ENCODE measurements at places on chromosomes 3 and 15.

GRCh38 chr3:146974001-146974400 is 368.9 kb upstream of the PLSCR5 start:
- no peak for DNase-seq

DNA sequence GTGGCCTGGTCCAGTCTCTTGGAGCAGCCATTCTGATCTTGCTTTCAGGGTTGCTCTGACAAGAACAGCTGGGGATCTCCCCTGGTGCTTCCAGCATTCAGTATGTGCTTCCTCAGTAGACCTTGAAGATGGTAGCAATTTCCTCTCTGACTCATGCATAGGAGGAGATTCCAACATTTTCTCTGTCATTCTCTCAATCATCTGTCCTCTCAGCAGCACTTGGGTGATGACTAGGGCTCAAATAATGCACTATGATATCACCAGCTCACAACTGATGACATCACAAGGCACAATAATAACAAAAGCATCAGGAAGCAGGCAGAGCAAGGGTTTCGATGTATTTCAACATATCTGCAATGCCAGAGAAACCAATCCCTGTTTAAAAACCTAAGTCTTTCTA is 52.7 kb downstream of the NFKBIZ start:
- DNase-seq, result no peak

DNA sequence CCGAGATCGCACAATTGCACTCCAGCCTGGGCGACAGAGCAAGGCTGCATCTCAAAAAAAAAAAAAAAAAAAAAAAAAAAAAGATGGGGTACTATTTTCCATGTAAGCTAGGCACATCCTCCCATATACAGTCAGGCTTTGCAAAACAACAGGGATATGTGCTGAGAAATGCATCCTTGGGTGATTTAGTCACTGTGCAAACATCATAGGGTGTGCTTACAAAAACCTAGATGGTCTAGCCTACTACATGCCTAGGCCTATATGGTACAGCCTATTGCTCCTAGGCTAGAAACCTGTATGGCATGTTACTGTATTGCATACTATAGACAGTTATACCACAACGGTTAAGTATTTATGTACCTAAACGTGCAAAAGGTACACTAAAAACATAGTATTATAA is 75.0 kb downstream of the TTBK2 start:
- DNase-seq, result no peak

- no peak for DNase-seq
Measured at GRCh38 chr3:152148579-152148978, 120.2 kb upstream of the MBNL1 start.

GRCh38 chr15:34941185-34941698 is 28.3 kb downstream of the AQR start:
- no peak for DNase-seq

DNA sequence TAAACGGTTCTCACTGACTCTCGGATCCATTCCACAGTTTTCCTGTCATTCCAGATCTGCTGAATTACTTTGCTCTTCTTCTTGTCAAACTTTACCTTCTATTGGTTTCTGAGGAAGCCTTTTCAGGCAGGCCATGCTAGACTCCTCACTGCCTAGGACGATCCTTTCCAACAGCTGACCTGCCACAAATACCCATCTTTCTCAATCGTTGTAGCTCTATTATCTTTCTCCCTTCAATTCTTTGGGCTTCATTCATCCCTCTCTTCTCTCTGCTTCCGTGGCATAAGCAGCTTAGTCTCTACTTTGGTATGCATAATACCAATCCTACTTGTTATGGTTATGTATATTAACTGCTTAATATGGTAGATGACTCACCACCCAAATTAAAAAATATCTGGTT is 421.8 kb downstream of the NLGN1 start:
- DNase-seq, result no peak

All from activated T-cell treated with anti-CD3 and anti-CD28 coated beads for 4 hours (primary cell).